ENCODE measurements at places on chromosomes 6 and 20.

DNA sequence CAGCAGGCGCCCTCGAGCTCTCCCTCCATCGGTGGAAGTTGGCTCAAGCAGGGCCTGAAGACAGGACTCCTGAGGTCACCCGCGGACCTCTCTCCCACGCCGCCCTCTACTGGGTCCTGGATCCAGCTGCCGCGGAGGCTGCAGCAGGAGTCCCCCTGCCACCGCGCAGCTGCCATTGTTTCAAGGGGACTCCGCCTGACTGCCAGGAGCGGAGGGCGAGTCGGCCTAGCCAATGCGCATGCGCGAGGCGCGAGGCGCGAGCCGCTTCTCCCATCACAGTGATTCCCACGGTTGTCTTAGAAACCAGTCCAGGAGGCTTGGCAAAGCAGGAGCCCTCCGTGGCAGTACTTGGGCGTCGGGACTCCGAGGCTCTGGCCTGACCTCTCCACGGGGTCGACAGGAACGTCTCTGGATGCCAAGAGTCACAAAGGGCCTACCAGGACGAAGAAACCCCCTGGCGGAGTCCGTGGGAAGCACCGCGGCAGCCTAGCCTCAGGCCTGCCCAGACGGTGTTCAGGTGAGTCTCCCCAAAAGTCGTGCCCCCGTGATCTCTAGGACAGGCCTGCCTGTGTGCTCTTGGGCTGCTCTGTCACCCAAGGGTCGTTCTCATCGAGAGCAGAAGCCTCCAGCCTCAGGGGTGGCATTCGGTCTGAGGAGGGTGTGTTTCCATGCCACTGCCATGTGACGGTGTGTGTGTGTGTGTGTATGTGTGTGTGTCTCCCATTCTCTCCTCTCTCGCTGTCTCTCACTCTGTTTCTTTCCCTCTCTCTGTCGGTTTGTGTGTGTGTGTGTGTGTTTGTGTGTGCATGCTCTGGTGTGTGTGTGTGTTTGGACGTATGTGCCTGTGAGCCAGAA is 290.6 kb upstream of the ZNF337 start:
- peak; percentile 49 for DNase-seq

DNA sequence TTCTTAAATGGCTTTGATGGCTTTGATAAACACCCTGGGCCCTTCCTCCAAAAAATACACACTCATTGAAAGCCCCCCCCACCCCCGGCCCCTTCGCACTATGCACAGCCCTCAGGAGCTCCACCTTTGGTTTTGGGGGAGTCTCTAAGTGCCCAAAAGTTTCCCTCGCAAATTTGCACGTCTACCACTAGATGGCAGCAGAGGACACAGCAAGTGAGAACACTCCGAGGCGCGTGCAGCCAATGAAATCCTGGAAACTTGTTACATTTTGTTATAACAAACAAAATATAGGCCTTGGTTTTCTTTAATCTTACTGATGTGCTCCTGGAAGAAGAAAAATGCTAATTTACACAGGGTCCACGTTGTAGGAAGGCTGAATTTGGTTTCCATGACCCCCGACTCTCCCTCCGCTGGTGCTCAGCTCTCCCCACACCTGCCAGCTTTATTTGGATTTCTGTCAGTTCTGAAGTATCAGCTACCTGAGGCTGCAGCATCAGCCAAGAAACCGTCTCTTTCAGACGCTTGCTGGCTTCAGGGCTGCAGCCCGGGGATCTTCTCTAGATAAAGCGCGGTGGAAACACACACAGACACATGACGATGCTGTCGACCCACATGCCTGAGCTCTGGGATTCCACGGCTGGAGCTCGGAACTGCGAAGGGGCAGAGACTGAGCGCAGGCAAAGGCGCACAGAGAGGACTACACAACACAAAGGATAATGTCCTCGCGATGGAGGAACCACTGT is 148.3 kb upstream of the RPS6KA2 start:
- DNase-seq: peak; percentile 79

GRCh38 chr6:157770946-157771345 is 52.1 kb upstream of the SNX9 start:
- no peak for DNase-seq

- peak; percentile 11 for DNase-seq
Measured at GRCh38 chr20:12358655-12359009, 440.9 kb downstream of the BTBD3 start.

DNA sequence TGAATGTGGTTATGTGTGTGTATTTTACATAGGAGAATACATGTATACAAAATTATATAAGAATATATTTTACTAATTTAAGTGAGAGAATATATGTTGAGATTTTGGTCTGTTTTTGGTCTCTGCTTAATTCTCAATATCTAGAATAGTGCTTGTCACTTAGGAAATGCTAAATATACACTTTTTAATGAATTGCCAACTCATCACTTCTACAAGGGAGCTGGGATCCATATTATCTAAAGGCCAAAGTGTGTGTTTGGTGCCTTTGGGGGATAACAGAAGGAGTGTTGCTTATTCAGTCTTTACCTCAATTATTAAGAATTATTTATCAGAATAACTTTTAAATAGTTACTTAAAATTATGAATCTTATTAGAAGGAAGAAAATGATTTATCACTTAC is 1304.8 kb downstream of the HACE1 start:
- DNase-seq: no peak

DNA sequence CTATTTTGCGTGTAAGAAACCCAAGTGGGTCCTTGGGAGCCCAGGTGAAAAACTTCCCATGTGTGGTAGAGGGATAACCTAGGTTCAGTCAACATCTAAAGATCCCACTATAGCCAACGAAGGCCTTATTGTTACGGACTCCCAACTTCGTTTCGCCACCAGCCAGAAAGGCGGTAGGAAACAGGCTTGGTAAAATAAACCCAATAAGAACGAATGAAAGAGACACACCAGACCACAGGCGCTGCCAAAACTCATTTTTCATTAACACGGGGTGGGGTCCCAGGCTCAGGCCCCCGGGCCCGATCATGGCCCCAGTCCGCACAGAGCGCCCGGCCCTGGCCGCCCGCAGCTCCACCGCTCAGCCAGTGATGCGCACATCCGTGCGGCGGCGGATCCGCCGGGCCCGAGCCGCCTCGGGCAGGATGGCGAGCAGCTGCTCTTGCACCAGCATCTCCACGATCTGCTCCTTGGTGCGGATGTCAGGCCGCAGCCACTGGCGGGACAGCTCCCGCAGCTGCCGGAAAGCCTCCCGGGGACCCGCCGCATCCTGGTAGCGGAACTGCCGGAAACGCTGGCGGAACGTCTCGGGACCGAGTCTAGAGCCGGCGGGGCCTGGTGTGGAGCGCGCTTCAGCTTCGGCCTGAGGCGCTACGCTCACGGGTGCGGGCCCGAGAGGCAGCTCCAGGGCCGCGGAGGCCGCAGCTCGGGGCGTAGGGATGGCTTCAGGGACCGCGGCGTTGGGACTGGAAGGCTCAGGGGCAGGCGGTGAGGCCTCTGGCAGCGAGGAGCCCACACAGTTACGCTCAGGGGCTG is 709 bp downstream of the SCAND1 start:
- DNase-seq: peak; percentile 61

GRCh38 chr6:38420207-38420606 is 219.5 kb downstream of the BTBD9 start:
- no peak for DNase-seq

GRCh38 chr20:25087186-25087929 is 5.4 kb upstream of the VSX1 start:
- no peak for DNase-seq

GRCh38 chr6:23340271-23340670 is 770.9 kb downstream of the HDGFL1 start:
- no peak for DNase-seq

DNA sequence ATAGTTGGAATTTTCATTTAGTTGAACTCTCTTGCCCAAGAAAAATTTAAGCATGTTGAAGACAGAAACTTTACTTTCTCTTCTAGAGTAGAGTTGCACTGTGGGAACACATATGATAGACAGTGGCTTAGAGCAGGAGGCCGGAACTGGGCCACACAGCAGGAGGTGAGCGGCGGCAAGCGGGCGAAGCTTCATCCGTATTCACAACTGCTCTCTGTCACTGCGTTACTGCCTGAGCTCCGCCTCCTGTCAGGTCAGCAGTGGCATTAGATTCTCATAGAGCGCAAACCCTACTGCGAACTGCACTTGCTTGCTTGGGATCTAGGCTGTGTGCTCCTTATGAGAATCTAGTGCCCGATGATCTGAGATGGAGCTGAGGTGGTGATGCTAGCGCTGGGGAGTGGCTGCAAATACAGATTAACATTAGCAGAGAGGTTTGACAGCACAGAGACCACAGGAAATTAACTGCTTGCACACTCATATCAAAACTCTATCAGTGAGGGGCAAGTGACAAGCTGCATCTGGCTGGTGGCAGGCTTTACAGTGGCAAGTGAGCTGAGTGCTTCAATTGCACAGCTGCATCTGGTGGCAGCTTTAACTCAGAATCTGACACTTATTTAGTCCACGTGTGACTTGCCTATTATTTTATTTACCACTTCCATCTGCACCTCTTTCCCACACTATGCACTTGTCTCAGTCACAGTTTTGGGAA is 174.9 kb upstream of the C6orf118 start:
- DNase-seq: peak; percentile 27

GRCh38 chr6:143543435-143543834 is 31.9 kb upstream of the FUCA2 start:
- no peak for DNase-seq

DNA sequence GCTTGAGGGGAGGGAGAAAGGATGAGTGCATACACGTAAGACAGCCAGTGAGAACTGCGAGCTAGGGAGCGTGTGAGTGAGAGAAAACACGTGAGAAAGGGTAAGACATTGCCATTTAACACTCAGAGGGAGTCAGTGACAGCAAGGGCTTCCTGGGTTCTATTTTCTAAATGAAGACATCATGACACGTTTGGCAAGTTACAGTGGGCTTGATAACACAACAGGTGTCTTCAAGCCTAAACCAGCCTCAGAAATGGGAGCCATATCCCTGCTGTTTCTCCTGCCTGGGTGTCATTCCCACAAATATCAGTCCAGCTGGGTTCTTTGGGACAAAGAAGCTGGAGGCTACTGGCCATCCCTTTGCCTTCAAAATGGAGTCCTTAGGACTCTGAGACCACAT is 16.9 kb upstream of the MOCS1 start:
- DNase-seq: no peak

DNA sequence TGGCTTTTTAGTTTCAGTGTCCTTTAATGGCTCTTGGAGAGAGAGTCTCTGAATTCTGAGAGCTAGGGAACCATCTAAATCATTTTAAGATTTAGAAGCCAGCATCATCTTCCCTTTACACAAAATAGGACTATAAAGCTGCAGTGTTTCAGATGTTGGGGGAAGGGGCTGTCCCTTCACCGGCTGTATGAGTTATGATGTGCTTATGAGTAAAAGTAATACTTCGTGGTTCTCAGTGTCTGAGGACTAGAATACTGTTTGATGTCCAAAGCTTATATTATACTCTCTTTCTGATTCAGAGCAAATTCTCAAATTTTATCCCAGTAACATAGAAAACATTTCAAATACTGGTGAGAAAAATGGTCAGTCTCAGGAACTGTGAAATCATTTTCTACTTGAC is 63.5 kb upstream of the FAM8A1 start:
- no peak for DNase-seq

GRCh38 chr6:156899071-156899470 is 121.9 kb downstream of the ARID1B start:
- DNase-seq: no peak

DNA sequence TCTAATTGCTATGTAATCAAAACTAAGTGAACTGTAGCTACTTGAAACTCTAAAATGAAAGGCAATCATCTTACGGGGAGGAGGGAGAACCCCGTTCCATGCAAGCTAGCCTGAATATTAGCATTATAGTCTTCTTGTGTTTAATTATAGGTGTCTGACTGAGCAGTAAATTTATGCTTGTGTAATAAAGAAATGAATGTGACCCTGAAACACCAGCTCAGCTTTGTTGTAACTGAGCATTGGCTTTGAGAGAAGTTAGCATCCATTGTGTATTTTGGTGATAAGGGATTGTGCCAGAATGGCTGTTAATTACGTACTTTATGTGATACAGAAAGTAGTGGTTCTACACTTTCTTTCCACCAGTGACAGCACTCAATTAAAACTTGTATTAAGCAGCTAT is 86.9 kb downstream of the QKI start:
- DNase-seq: no peak

DNA sequence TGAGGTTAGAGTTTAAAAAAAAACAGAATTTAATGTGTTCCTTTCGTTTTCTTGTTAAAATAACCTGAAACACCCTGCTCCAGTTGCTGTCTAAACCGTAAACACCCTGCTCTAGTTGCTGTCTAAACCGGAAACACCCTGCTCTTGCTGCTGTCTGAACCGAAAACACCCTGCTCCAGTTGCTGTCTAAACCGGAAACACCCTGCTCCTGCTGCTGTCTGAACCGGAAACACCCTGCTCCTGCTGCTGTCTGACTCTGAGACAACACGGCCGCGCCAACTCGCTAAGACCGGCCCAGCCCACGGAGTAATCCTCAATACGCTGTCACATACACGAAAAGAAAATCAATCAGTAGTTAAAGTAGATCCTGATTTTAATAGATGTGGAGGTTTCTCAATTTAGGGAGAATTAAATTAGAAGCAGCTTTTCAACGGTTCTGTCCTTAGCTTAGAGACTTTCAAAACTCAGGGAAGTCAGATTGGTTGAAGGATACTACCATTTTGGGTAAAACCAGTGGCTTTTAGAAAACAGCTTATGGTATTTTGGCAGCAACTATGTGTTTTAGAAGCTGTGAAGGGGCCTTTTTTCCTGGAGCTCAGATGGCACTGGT is 98.3 kb downstream of the RAMACL start:
- DNase-seq: no peak

GRCh38 chr6:39426073-39426456 is 103.6 kb upstream of the KCNK16 start:
- peak; percentile 32 for DNase-seq

DNA sequence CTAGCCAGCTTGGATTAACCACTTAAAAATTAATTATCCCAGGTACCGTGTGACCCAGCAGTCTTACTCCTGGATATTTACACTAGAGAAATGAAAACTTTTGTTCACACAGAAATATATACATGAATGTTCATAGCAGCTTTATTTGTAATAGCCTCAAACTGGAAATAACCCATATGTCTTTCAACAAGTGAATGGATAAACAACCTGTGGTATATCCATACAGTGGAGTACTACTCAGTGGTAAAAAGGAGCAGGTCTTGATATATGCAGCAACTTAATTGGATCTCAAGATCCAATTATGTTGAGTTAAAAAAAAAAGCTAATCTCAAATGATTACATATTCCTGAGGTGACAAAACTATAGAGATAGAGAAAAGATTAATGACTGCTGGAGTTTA is 381.4 kb downstream of the CDKAL1 start:
- DNase-seq: no peak

DNA sequence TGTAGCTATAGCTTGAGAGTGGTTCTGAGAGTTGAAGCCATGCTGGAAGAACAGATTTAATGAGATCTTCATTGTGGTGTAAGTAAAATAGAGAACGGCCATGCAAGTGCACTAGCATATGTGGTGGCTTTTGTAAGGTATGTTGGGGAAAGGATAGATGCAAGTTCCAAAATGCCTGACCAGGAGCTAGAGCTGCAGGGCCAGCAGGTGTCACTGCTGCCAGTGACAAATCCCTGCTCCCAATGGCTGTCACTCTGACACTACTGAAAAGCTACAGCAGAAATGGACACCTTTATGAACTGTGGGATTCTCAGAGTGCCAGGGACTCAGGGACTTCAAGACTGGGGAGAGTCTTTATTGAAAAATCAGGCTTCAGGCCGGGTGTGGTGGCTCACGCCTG is 23.1 kb upstream of the VIP start:
- DNase-seq: peak; percentile 43

GRCh38 chr20:59204165-59204894 is 40.7 kb downstream of the ZNF831 start:
- no peak for DNase-seq

GRCh38 chr6:80489911-80490635 is 383.6 kb downstream of the BCKDHB start:
- DNase-seq: no peak

Data from mesendoderm (in vitro differentiated cells).